ENCODE measurements at places on chromosomes 4 and X.
A peak's percentile ranks its signal among the peaks of the same experiment; 100 is the strongest.

- DNase-seq = no peak
Measured at GRCh38 chr4:98377559-98377958, 116.4 kb downstream of the RAP1GDS1 start.

- no peak for DNase-seq
Measured at GRCh38 chr4:118849867-118850487, 14.1 kb upstream of the SEC24D start.

GRCh38 chr4:157929486-157929885 lies 243.3 kb downstream of the GASK1B start:
- DNase-seq = no peak

GRCh38 chr4:158121161-158121579 lies 51.7 kb downstream of the GASK1B start:
- peak; percentile 87 for DNase-seq

DNA sequence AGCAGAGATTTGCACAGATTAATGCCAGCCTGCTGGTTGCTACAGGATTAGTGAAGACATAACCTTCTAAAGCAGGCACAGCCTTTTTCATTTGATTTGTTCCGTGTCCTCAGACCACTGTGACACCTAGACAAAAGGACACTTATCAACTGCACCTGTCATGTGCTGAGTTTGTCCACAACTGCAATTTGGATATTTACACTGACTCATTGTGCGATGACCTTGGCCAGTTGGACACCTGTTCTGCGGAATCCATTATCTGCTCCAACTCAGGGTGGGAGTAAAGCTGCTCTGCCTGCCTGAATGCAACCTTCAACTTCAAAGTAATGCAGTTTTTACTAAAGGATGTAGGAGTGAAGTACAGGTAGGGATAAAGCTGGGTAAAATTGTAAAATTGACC lies 4.1 kb upstream of the NR0B1 start:
- no peak for DNase-seq

DNA sequence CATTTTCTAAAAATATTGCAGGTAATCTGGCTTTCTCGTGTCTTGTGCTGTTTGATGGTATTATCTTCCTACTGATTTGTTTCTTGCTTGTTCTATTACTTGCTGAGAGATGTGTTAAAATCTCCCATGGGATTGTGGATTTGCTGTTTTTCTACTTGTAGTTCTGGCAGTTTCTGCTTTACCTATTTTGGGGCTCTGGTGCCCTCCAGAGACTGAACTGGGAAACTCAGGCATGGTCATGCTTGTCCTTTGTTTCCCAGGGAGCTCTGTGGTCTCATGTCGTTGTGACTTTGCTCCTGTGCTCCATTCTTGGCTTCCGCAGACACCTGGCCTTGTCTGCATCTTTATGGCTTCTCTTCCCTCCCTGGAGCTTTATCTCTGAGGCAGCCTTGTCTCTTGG lies 39.5 kb downstream of the NSD2 start:
- no peak for DNase-seq

- DNase-seq = no peak
Measured at GRCh38 chr4:2881431-2881830, 37.8 kb downstream of the ADD1 start.

DNA sequence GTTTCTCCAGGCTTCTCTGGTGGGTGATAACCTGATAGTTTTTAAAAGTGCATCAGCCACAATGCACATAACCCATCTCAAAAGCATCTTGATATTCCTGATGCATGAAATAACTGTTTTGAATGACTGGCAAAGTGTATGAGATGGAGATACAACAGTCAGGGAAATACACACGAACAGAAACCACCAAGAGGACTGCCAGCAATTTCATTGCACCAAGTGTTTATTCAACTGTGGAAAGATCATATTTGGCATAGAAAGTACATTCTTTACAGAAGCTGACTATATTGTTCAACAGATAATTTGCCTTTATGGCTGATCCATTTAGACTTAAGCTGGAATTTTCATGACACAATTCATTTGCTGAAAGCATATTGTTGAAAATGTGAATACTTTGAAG lies 139.5 kb downstream of the SLIT2 start:
- no peak for DNase-seq

DNA sequence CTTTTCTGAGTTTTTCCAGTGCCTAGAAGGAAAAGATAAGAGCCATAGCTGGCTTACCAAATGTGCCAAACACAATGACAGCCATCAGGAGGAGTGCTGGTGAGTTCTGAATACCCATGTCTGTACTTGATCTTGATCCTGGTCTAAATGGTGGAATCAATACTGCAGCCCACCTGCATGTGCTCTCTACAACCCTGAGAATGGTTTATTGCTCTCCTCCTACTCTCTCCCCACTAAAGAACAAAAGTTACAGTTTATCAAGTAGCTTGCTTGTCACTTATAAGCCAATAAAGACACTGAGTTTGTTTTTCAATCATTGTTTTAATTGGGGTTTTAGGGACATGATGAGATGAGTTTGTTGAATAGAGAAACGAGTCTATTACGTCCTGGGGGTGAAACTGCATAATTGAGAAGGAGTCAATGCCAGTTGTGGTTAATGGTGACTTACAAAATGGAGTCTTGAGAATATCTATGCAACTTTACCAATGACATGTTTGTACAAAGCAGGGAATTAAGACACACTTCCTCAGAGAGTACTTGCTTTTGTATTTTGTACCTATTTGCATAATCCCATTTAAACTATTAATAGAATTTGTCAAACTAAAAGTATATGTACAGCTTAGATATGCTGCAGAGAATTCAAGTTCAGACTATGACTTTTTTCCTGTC lies 20.8 kb upstream of the CXCL3 start:
- no peak for DNase-seq

GRCh38 chr4:79513576-79513975 lies 105.5 kb upstream of the GK2 start:
- no peak for DNase-seq

- DNase-seq = no peak
Measured at GRCh38 chrX:136268051-136269048, 17.1 kb upstream of the MAP7D3 start.

DNA sequence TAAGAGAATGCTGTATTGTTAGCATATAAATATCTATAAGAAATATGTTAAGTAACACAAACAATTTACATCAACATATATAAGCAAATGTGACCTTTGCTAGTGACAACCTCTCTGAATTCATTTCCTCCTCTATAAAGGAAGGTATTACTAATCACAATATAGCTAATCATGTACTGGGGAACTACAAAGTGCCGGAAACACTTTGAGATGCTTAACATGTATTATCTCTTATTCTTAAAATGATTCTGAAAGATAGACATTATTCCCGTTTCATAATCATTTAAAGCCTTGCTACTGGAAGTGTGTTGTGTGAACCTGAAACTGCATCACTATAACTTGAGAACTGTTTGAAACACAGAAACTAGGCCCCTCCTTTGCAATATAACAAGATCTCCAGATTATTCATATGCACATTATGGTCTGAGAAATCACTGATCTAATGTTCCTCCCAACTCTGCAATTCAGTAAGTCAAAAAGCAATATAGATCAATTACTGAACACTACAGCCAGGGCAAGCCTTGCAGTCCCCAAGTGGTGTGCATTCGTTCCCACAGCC lies 54.0 kb downstream of the KLHL8 start:
- no peak for DNase-seq

Data from NCI-H226 (cell line).